ENCODE measurements at places on chromosomes 3 and 15.

- no peak for DNase-seq
These were observed 8.3 kb downstream of the CD200R1 start for GRCh38 chr3:112966633-112967032.

- no peak for DNase-seq
These were observed 37.7 kb upstream of the TRAK1 start for GRCh38 chr3:42053476-42053875.

DNA sequence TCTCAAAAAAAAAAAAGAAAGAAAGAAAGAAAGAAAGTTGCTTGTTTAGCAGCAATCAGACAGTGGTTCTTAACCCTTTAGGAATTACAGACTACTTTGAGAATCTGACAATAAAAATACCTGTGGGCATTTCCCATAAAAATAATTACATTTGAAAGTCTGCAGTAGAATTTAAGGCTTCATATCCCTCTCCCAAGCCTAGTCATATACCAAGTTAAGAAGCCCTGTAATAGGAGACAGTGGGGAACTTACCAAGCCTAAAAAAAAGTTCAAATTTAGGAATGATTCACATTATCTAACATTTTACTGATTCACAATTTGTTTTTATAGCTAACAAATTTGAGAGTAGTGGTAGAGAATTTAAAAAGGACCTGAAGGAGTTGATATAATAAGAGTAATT is 47.5 kb downstream of the LRRFIP2 start:
- DNase-seq = no peak

GRCh38 chr15:77393471-77393840 is 26.4 kb downstream of the PEAK1 start:
- no peak for DNase-seq

DNA sequence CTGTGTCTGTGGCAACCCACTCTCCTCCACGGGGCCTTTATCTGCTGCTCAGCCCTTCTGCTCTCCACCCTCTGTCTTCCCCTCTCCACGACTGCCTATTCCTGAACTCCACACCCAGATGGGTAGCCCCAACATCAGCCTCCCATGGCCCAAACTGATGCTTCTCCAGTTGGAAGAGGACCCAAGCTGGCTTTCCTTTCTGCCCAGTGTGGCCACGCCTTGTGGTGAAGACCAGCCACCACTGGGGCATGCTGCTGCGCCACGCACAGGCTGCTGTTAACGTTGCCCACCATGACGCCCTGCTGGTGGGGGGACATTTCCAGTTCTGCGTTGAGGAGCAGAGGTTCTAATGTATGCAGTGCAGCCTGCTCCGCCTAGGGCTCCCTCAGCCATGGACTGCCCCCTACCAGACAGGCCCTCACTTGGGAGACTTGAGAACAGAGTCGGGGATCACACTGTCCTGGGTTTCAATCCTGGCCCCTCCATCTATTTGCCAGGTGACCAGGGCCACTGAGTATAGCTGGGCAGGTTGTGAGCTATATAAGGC is 26.9 kb downstream of the CFAP100 start:
- no peak for DNase-seq

DNA sequence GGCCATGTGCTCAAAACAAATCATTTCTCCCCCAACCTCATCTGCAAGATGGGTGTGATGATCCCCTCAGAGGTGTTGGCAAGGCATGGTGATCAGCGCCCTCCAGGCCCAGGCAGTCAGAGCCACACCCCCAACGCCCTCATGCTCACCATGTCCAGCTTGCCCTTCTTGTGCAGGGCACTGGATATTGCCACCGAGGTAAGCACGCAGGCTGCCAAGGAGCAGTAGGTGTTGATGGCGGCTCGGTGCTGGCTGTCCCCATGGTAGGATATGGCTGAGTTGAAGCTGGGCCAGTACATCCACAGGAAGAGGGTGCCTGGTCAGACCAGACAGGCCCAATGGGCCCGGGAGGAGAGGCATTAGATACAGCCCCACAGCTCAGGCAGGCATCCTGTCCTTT is 17.2 kb downstream of the RHCG start:
- DNase-seq = no peak

DNA sequence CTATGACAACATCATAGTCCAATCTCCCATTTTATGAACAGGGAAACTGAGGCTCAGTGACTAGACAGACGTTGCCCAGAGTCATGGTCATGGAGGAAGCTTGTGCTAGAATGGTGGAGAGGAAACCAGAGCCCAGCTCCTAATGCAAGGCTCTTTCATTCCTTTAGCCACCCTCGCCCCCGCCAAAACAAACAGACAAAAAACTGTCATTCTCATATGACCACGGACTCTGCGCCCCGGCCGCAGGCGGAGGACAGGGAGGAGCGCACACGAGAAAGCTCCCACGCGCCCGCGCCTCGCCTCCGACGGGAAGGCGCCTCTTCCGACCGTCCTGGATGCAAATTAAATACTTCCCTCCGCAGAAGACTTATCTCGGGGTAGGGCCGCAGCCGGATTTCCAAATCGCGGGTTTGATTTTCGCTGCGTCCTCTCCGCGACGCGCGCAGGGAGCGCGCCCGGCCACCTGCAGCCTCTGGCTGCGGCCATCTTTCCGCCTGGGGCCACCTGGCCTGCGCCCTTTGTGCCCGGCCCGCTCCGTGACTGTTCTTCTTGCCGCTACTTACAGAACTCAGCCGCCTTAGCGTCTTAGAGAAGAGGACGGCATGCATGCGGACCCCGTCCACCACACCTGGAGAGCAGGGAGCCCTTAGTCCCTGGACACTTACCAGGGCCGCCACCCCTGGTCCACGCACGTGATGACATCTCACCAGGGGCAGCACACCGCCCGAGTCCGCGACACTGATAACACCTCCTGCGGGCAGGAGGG is 670 bp upstream of the ATP13A3 start:
- DNase-seq = peak; percentile 31

GRCh38 chr15:58566029-58566428 is 134.2 kb downstream of the LIPC start:
- no peak for DNase-seq

GRCh38 chr15:22890296-22890695 is 51.8 kb downstream of the NIPA2 start:
- no peak for DNase-seq

- peak; percentile 30 for DNase-seq
These were observed 209.5 kb downstream of the EBLN2 start for GRCh38 chr3:73270839-73271483.

DNA sequence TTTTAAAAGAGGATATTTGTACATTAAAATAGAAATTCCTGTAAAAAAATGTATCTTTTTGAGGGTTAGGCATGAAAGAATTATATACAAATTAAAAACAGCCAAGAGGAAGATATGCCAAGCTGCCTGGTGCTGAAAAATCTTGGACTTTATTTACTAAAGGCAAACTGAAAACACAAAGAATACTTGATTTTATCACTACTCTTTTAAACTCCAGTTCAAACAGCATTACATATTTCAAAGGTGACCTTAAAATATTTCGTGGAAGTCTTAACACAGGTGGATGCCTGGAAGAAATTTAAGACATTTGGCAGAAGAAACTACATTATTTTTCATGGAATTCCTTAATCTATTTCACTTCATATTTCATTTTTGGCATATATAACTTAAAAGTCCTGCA is 101.1 kb upstream of the SLC2A2 start:
- DNase-seq = no peak

GRCh38 chr3:39469945-39470344 is 2.5 kb downstream of the MOBP start:
- no peak for DNase-seq

GRCh38 chr3:162704238-162704637 is 1207.6 kb downstream of the OTOL1 start:
- no peak for DNase-seq

- no peak for DNase-seq
These were observed 48.4 kb downstream of the DAPK2 start for GRCh38 chr15:63997715-63998442.

DNA sequence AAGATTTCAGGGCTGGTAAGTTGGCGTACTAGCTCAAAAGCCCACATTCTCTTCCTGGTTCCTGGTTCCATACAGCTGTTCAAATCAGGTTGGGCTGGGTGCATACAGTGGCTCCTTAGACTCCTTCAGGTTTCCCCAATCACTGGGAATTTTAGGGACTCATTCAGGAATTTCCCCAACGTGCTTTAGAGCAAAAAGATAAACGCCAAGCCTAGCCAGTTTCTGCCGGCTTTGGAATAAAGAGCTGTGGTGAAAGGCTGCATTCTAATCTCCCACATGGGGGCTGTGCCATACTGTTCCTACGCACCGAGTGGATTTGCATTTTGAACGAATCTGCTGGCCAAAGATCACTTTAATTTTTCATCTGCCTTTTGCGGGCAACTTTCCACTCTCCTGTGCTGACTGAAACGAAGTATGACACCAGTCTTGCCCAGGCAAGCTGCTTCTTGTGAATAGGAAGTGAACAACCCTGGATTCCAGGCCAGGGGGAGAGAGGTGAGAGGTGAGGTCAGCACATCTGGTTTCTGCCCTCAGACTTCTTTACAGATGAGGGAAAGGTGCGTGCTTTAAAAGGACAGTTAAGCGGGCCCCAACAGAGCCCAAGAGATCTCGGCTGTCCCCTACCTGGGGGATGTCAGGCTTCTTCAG is 184.2 kb upstream of the PDZRN3 start:
- DNase-seq = no peak

- DNase-seq = no peak
These were observed 172.9 kb upstream of the TBC1D5 start for GRCh38 chr3:17915341-17915740.

- no peak for DNase-seq
These were observed 528 bp upstream of the NIT2 start for GRCh38 chr3:100333970-100334487.

DNA sequence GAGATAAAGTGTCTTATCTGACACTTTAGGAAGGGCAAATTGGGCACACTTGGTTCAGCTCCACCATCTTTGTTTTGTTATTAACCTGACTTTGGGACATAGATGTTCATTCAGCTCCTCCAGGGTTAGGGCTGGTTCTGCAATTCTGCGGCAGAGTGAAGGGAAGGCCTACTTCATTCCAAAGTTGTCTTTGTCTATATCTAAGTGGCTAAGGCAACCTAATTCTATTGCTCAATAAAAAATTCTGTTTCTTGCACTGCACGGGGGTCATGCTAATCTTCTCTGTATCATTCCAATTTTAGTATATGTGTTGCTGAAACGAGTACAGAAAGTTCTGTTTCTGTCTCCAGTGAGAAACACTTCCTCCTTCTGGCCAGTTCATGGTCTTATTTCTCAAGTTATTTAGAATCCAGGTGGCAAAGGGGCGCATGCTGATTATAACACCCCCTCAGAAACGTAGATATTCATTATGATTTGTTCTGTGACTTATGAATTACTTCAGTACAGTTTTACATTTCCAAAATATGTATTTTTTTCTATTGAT is 53.5 kb downstream of the PFN2 start:
- no peak for DNase-seq

DNA sequence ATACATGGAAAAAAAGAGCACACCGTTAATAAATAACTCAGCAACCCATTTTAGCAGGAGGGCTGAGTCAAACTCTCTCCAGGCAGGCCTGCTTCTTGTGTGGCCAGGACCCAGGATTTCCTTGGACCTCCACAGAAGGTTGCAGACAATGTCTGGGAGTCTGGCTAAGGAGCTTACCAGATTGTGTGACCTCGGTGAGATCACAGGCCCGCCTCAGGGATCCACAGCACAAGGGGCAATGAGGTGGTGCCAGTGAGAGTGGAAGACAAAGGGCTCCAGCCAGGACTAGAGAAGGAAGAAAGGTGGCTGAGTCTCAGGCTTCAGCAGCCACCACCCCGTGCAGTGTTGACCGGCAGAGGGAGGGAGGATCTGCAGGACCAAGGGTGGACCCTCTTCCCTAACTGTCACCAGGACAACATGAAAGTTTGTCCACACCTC is 32.2 kb upstream of the SEC22A start:
- DNase-seq = no peak

DNA sequence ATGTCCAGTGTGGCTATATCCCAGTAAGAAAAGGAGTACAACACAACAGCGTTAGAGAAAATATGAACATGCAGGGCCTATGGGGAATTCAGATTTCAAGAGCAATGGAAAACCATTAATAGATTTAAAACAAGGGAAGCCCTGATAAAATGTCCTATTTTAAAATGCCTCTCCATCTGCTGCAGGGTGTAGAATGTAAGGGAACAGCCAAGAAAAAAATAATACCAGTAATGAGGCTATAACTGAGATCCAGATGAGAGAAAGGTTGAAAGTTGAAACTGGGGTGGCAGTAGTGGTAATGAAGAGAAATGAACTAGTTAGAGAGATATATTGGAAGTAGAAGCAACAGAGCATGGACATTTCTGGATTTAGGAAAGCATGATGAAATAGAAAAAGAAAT is 226.1 kb downstream of the KCNMB2 start:
- DNase-seq = no peak

GRCh38 chr3:125055913-125056745 is at the start of gene HEG1:
Gene HEG1, minus strand, starts transcription at chr3:125055997. Its CDS starts 107 bp downstream, at chr3:125055890.
- peak; percentile 77 for DNase-seq

DNA sequence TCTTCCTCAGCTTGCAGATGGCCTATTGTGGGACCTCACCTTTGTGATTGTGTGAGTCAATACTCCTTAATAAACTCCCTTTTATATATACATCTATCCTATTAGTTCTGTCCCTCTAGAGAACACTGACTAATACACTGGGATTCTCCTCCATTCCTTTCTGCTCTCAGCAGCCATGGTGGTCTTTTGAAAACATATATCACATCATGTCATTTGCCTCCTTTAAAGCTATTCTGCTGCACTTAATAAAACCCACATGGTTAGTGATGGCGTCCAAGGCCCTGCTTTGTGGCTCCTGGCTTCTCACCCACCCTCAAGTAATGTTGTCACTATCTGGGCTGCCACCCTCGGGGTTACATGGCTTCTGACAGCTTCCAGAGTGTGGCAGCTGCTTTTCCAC is 169.5 kb downstream of the CADPS start:
- DNase-seq = no peak

- DNase-seq = no peak
These were observed 230.7 kb downstream of the UACA start for GRCh38 chr15:70532531-70533186.

DNA sequence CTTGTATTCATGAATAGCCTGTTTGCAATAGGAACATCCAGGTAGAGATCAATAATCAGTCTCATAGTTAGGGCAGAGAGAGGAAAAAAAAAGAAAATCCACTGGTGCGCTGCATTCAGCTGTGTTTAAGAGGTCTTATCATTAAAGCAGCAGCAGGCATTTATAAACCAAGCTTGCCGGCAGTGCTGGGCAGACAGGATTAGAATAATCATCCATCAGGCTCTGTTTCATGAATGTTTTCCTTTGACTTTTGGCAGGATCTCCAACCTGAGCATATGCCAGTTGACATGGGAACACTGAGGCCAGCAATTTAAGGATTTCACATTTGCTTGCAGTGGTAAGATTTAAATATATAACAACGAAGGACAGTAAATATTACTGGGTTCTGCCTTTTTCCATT is 305.2 kb upstream of the SEMA6D start:
- no peak for DNase-seq

All from mucosa of gallbladder (tissue), 1 donor.